ENCODE measurements at places on chromosomes 7 and 10.

DNA sequence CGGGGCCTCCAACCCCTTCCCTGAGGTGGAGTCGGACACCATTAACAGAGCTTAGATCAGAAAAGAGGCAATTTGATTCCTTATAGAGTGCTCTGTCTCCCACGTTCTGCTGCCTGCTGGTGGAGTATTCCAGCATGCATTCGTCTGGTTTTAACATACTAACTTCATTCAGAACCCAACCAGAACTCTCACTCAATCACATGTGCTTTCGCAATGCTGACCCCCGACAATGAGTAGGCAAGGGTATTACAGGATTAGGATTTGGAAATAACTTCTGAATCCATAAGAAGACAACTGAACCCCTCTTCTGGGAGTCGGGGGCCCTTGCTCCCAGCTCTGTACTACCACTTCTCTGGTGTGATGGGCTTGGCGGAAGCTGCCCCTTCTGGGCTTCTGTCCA is 55.7 kb upstream of the HABP2 start:
- no peak for DNase-seq

DNA sequence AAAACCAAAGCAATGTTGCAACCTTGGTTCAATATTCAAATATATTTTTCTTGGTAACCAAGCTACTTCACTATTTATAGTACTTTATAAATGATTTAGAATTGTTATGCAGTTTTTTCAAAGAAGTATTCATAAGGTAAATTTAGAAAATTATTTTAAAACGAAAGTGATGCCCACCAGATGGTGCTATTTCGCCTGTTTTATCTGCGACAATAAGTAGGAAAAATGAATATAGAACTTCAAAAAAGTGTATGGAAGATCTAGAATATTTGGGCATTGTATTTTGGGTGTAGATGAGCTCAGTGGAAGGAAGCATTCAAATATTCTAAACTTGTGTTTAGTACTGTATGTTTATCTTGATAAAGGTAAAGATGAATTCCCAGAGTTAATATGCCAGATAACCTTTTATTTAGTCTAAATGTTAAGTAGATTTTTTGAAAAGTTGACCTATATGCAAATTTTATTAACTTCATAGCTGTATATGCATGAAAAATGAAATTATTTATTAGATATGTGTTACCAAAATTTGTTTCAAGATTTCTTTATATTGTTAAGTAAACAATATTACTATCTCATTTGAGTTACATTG is 93.2 kb downstream of the ADK start:
- DNase-seq: no peak

- DNase-seq: peak; percentile 35
These were observed 29.9 kb upstream of the ZMIZ1 start for GRCh38 chr10:79038841-79039201.

DNA sequence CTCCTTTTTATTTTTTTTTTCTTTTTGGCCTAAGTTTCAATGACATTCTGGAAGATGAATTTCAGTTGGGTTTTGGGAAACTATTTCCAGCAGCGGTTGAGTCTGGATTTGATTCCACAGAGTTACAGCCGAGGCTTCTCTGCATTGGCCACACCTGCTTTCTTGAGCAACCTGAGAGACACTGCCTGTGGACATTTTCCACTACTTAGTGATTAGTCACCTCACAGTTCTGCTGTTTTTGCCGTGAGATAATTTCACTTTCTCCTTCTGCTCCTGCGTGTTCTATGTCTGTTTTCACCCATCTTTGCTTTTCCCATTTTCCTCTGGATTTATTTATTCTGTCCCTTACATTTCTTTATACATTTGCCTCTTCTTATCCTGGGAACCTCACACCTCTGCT is 243.0 kb downstream of the BICC1 start:
- no peak for DNase-seq

GRCh38 chr7:158261362-158262235 is 326.0 kb downstream of the PTPRN2 start:
- no peak for DNase-seq

- DNase-seq: no peak
These were observed 51.2 kb downstream of the MICU1 start for GRCh38 chr10:72574636-72575035.

DNA sequence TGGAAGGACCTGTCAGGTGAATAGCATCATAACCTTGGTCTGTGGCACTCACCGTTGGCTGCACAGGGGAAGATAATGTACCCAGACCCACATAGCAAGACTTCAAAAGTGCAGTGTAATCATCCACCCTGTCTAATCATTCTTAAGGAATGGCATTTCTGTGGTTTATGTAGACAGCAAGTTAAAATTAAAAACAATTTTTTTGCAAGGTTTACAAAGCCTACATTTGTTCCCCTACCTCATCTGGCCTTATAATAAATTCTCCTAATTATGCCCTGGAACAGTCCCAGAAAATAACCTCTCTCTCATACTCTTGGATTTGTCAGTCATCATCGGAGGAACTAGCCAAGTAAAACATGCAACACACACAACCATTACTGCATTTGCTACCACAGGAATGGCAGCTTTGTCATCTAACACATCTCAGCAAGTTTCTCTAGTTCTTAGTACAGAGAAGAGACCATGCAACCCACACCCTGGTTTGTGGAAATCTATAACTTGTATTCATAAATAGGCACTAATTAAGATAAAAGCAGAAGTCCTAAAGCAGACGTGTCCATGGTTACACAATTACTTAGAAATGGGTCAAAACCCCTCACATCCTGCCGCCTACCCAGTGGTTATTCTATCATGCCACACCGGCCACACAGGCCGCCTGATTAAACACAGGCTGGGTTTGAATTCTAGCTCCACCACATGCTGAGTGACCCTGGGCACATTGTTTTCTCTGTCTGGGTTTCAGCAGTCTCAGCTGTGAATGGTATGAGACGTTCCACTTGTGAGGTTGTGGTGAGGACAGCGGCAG is 19.1 kb downstream of the ABLIM1 start:
- DNase-seq: no peak

DNA sequence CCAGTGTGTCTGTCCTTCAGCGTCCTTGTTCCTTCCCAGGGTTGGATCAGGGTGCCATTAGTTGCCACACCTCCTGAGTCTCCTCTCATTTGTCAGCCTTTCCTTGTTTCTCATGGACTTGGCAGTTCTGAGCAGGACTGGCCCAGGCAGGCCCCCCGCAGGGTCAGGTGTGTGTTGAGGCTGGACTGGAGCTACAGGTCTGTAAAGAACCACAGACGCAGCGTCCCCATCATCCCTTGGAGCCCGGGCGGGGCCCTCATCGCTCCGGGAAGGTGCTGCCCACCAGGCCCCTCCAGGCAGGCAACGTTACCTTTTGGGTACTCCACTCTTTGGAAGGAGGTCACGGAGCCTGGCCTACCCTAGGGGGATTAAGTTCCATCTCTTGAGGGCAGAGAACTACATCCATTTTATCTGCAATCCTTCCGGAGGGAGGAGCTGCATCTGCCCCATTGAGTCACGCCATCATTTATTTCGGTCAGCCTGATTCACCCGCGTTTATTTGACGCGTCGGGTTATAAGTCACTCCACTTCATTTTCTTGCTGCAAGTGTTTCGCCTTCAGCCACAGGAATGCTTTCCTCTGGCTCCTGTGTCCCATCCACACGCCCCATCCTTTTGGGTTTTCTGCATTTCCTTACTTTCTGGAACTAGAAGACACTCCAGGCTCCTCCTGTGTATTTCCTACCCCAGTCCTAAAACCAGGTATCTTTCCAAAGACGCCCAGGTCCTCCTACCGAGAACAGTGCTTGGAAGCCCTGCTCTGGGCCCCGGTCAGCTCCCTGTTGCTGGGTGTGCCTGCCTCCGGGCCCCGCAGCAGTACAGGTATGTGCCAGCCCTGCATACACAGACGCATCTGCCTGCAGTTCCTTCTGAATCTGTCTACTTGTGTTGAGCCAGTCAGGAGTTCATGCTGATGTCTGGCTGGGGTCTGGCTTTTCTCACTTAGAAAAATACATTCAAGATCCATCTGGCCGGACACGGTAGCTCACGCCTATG is 141.9 kb downstream of the MAD1L1 start:
- DNase-seq: no peak

DNA sequence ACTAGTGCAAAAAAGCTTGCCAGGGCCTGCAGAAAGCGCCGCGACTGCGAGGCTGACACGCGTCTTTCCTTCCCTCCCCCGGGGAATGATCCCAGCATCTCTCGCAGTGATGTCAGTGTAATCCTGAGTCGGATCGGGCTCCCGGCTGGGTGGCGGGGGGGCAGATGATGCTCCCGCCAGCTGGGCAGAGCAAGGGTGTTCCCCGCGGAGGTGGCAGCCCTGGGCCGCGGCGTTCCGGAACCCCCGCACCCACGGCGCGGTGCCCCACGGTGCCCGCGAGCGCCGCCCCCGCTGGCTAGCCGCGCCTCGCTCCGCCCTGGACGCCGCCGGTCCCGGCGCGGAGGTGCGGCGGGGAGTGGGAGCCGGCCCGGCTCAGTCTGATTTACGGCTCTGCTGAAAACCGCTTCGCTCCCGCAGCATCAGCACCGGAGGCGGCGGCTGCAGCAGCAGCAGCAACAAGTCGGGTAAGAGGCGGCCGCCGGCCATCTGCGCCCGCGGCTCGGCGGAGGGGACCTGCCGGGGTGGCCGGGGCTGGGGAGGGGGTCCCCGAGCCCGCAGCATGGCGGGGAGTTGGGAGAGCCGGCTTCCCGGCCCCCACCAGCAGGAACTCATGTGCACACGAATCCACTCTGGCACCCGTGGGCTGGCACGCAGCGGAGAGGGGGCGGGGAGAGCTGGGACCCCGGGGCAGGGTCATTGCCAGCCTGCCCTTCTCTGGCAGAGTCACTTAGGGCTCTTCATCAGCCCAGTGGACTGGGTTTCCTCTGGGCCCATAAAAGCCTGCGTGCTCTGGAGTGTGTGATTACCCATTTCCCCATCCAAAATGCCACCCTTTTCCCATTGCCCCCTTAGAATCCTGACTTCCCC is at the start of gene ZNF365:
Gene ZNF365, plus strand, starts transcription at position 375 of the 867 bp plus-strand sequence. CDS start 1,825 bp downstream, outside the sequence.
- no peak for DNase-seq

DNA sequence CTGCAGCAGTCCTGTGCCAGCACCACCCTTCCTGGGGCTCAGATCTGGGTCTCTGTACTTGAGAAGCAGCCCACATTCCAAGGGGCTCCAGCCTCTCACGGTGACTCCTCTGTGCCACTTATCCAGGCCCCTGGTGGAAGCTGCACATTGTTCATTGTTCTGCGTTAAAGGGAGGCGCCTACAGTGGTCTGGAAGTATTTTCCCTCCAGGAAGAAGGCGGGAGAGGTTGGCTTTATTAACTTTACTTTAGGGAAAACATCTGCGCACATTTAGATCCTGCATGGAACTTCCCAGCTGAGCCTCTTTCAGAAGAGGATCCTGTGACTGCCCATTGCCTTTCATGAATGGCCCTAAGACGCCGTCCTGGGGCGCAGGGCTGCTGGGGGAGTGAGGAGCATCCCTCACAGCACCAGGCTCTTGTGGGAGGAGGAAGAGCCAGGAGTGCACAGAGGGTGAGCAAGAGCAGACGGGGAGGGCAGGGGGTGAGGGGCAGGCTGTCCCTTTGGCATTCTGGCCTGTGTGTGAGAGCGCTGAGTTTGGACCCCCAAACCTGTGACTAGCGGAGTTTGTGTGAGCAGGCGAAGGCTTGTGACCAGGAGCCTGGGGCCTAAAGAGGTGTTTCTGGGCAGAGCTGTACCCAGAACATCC is 98.6 kb upstream of the BTBD16 start:
- no peak for DNase-seq

DNA sequence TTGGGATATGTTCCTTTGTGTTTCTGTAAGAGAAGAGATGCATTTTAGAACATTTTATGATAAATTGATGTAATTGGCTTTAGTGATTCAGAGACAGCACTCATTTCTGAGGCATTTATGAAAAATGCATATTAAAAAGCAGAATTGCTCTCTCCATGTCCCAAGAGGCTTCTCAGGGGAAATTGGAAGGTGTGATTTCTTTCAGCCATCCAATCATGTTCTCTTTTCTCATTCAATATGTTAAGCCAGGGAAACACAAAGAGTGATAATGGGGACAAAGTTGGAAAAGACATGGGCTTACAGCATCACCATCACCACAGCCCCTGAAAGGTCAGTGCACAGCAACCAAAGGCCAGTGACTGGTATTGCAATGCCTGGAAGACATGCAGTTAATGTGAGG is 129.9 kb upstream of the COL1A2 start:
- DNase-seq: no peak

DNA sequence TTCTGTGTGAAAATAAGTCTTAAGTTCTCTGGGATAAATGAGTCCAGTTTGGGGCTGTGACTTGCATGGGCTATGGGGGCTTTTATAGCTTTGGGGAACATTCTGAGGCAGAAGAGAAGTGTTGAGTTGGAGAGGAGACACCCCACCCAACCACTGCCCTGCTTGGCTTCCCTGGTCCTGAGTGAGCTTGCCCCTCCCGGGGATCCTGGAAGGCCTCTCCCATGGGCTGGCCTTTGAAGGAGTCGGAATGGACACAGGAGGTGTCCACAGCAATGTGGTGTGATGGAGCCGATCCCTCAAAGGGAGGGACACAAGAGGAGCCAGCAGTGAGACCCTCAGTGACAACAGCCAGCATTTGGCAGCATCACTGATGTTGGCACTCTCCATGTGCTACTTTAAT is 89.8 kb downstream of the GLRX3 start:
- DNase-seq: no peak

- DNase-seq: no peak
These were observed 249.1 kb downstream of the DNAJB9 start for GRCh38 chr7:108818742-108819141.

- no peak for DNase-seq
These were observed 42.9 kb upstream of the TCERG1L start for GRCh38 chr10:131354380-131354779.

DNA sequence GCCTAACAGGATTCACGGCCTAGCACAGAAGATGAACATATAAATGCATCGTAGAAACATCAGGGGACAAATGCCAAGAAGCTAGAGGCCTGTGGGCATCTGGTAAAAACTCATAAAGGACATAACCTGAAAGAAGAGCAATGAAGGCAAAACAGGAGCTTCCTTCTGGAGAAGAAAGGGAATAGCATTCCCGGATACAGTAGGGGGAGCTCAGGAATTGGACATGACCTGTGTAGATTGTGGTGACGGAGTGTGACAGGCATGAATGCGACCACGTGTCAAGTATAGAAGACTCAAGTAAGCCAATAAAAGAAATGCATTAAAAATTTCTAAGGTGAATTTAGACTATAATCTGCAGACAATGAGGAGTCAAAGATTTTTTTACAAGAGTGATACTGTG is 270.1 kb downstream of the AGMO start:
- DNase-seq: no peak

GRCh38 chr7:80725181-80725611 is 86.8 kb downstream of the CD36 start:
- no peak for DNase-seq

GRCh38 chr7:157318015-157318706 is 18.6 kb upstream of the DNAJB6 start:
- DNase-seq: no peak

DNA sequence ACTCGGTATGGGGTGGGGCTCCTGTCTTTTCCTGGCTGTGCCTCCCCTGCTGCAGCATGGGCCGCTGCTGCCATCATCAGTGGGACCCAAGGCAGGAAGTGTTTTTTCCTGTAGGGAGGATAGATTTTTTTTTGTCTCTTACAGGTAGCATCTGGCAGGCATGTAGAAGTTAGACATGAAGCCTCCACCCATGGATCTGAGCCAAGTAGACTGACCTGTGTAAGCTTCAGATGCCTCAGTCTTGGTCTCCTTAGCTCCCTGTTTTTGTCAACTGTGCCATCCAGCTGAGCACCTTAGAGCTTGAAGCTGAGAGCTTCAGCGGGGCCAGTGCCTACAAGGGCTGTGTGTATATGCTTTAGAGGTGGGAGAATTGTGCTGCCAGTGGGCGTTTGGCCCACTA is 93.5 kb downstream of the AUTS2 start:
- no peak for DNase-seq
